ENCODE measurements at places on chromosomes 3 and 15. TPM values are rescaled to one million over a fixed set of nuclear protein-coding genes. Genes with fewer than 3 reads are reported as not detected.
A peak's percentile ranks its signal among the peaks of the same experiment; 100 is the strongest.

DNA sequence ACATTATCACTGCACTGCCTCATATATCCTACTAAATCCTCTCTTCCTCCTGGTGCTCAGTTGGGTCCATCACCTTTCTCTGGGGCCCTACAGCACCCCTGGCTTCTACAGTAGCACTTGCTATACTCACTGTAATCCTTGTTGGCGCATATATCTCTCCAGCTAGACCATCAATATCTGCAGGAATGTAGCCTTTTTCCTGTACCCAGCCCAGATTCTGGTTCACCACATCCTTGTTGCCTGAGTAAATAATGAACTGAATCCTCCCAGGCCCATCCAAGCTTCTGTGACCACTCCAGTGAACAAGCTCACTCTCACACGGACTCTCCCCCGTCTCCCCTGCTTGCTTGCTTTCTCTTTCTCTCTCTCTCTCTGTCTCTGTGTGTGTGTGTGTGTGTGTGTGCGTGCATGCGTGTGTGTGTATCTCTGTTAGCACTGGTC is 62.5 kb upstream of the LIPC start:
- no peaks in the 10 kb centered on the region for H3K27me3 ChIP-seq
- H3K27ac ChIP-seq: no peak overlapping the region
- H3K36me3 ChIP-seq: no peaks in the 10 kb centered on the region
- no peak overlapping the region for H3K4me3 ChIP-seq

The SPG11 gene
- total RNA-seq: 137 TPM

The HYAL1 gene
- total RNA-seq: 3.2 TPM

DNA sequence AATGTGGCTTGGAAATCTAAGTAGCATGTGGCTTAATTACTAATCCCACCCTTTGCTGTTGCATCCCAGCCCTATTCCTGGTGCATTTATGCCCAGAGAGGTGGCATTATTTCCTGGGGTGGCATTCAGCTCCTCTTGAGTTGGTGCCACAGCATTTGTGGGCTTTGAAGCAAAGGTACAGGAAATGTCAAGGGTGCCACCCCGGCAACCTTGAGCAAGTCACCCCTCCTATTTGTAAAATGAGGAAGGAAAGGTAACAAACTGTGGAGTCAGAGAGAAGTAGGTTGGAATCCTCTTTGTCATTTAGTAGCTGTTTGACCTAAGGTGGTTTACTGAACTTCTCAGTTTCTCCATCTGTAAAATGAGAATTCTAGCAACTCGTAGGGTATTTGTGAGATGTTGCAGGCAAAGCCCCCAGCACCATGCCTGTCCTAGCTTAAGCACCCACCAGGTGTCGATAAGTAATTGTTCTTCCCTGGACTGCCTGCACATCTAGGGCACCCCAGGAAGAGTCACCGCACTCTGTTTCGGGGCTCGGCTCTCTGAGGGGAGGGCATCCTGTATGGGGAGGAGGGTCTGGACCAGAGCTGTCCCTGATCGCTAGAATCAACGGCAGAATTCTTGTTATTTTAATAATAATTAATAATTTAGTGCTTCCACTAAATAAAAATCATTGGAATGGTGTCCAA is 17.1 kb downstream of the ISG20 start:
- peak; percentile 2 for DNase-seq
- no peaks in the 10 kb centered on the region for H3K4me1 ChIP-seq
- H3K36me3 ChIP-seq: no peaks in the 10 kb centered on the region
- H3K4me3 ChIP-seq: no peak overlapping the region
- H3K27me3 ChIP-seq: no peaks in the 10 kb centered on the region

DNA sequence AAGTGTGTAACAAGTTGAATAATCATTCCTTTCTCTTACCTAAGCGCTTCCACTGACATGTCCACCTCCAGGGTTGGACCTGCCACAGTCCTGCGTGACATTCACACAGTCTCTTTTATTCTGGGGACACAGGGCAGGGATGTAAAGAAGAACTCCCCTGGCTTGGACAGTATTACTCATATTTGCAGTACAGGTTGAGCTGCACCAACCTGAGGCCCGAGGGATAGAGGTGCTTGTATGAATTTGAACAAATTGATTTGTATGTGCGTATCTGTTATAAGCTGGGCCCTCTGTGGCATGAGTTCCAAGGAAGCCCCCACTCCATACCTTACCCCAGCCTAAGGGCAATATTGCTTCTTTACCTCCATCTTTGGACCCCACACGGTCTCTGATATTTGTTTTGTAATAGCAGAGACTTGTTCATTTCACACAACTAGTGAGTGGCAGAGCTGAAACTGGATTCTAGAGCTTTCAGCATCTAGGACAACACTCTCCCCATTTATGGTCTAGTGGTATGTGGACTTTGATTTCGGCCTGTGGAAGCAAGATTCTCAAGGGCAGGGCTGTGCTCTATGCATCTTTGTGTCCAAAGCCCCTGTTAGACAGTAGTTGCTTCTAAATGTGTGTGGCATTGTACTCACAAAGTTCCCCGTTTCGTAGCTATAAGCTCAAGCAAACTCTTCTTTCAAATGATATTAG is 39.2 kb downstream of the FAH start:
- no peaks in the 10 kb centered on the region for H3K27me3 ChIP-seq
- no peak overlapping the region for H3K27ac ChIP-seq
- no peaks in the 10 kb centered on the region for H3K36me3 ChIP-seq
- H3K4me1 ChIP-seq: no peaks in the 10 kb centered on the region

- H3K36me3 ChIP-seq: no peaks in the 10 kb centered on the region
- H3K27ac ChIP-seq: no peak overlapping the region
- H3K4me1 ChIP-seq: no peaks in the 10 kb centered on the region
- no peak for DNase-seq
Measured at GRCh38 chr3:81352867-81353266, 408.6 kb downstream of the GBE1 start.

The TGM4 gene
- 0.68 TPM for total RNA-seq

GRCh38 chr15:79402136-79402535 is 30.0 kb upstream of the MINAR1 start:
- no peaks in the 10 kb centered on the region for H3K27me3 ChIP-seq
- H3K27ac ChIP-seq: no peak overlapping the region
- no peak for DNase-seq
- no peak overlapping the region for H3K4me3 ChIP-seq

The DPPA2 gene
- total RNA-seq: 10.2 TPM

The LYZL4 gene
- 15.2 TPM for total RNA-seq

GRCh38 chr3:18247776-18248310 is 177.3 kb downstream of the SATB1 start:
- H3K4me3 ChIP-seq: no peak overlapping the region
- H3K27ac ChIP-seq: no peak overlapping the region
- H3K36me3 ChIP-seq: no peaks in the 10 kb centered on the region

DNA sequence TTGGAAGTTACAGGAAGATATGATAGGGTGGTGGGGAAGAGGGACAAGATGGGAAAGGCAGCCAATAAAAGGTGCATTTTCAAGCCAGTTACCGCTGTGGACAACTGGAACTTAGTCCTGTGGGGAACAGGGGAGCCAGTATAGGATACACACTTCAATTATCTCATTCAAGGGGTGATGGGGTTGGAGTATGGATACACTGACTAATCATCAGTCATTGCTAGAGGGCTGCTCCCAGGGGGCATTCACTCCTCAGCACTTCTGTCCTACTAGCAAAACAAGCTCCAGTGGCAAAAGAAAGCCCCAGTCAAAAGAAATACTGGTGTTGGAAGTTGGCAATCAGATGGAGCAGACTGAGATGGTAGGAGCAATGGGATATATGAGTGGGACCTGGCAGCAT is 183.4 kb upstream of the GADL1 start:
- DNase-seq: no peak
- no peak overlapping the region for H3K27ac ChIP-seq
- no peaks in the 10 kb centered on the region for H3K4me1 ChIP-seq
- no peak overlapping the region for H3K4me3 ChIP-seq
- H3K27me3 ChIP-seq: no peaks in the 10 kb centered on the region

- no peaks in the 10 kb centered on the region for H3K36me3 ChIP-seq
- peak overlapping the region; percentile 94 for H3K4me3 ChIP-seq
- peak; percentile 59 for DNase-seq
- no peaks in the 10 kb centered on the region for H3K4me1 ChIP-seq
- H3K27ac ChIP-seq: peak overlapping the region; percentile 91
Measured at GRCh38 chr3:119240101-119240590, 532 bp downstream of the B4GALT4 start.

GRCh38 chr15:90400005-90400758 is 12.1 kb downstream of the IQGAP1 start:
- no peak overlapping the region for H3K4me3 ChIP-seq
- peaks cover 30% of the 10 kb centered on the region for H3K4me1 ChIP-seq
- H3K27ac ChIP-seq: no peak overlapping the region
- no peaks in the 10 kb centered on the region for H3K36me3 ChIP-seq

The DUOXA1 gene
- 0.94 TPM for total RNA-seq

Measured in testis (tissue), 5 donors.